ENCODE measurements at places on chromosomes 1 and 21.
A peak's percentile ranks its signal among the peaks of the same experiment; 100 is the strongest.

GRCh38 chr1:108962681-108963051 is 618 bp downstream of the CLCC1 start:
- DNase-seq: peak; percentile 10

- no peak for DNase-seq
Measured at GRCh38 chr1:110436635-110437034, 14.3 kb upstream of the PROK1 start.

DNA sequence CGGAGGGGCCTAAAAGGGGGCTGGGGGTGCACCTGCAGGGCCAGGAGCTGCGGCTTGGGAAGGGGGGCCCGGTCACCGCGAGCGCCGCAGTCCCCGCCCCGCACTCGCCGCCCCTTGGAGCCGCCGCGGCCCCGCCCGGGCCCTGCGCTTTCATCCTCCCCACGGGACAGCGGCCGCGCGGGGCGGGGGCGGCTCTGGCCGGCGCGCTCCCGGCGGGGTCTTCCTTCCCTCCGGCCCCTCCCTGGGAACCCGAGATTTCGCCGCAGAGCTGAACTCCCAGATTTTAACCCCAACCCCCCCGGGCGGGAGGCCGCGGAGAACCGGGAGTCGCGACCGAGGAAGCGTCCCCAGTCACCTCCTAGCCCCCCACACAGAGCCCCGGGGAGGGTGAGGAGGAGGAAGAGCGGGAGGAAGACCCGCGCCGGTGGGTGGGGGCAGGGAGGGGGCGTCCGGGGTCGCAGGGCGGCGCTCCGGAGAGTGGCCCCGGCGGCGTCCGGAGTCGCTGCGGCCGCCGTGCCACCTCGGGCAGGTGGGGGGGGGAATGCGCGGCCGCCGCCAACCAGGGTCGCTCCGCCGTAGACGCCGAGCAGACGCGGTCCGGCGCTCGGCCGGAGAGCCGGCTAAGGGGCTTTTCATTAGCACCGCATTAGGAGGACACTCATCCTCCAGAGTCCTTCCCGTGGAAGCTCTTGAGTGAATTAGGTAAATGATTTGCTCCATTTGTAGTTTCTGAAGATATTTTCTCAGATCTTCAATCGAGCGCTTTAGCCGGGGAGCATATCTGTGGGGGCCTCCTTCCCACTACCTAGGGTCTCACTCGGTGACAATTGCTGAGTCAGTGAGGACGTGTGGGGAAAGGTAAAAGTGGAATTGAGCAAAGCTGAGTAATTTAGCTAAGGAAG is 31.6 kb upstream of the NFIA start:
- no peak for DNase-seq

GRCh38 chr1:59903141-59903754 is 23.3 kb downstream of the CYP2J2 start:
- peak; percentile 52 for DNase-seq

DNA sequence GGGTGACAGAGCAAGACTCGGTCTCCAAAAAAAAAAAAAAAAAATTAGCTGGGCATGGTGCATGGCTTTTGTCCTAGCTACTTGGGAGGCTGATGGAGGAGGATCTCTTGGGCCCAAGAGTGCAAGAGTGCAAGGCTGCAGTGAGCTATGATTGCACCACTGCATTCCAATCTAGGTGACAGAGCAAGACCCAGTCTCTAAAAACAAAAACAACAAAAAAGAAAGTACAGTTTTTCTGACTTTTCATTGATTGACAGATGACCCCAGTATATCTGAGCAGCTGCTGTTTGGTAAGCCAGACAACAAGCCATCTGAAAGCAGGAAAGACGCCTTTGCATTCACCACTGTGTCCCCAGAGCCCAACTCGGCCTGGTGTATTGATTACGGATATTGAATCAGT is 10.9 kb upstream of the DPT start:
- DNase-seq: no peak

GRCh38 chr1:85283475-85284199 is 7.2 kb upstream of the BCL10 start:
- no peak for DNase-seq

GRCh38 chr1:5845376-5845775 is 146.8 kb downstream of the NPHP4 start:
- DNase-seq: no peak

GRCh38 chr1:172460887-172461315 is 17.0 kb upstream of the PIGC start:
- no peak for DNase-seq

DNA sequence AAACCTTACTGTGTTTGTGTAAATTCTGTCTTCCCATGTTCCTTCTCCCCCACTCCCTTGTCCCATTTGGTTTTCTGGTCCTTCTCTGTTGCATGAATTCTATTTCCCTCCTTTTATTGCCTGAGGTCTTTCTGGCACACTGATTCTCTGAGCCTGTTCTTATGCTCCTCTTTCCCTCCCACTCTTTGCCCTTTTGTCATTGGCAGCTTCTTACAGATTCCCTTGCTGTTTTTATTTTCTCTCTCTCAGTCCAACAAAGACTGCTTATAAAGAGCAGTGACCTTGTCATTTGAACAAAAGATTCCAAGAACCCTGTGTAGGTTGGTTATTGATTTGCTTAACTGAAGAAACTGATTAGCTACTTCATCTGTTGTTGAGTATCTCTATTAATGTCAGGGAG is 49.7 kb downstream of the GPR52 start:
- DNase-seq: no peak

- no peak for DNase-seq
Measured at GRCh38 chr1:56494306-56494705, 85.1 kb downstream of the PLPP3 start.

DNA sequence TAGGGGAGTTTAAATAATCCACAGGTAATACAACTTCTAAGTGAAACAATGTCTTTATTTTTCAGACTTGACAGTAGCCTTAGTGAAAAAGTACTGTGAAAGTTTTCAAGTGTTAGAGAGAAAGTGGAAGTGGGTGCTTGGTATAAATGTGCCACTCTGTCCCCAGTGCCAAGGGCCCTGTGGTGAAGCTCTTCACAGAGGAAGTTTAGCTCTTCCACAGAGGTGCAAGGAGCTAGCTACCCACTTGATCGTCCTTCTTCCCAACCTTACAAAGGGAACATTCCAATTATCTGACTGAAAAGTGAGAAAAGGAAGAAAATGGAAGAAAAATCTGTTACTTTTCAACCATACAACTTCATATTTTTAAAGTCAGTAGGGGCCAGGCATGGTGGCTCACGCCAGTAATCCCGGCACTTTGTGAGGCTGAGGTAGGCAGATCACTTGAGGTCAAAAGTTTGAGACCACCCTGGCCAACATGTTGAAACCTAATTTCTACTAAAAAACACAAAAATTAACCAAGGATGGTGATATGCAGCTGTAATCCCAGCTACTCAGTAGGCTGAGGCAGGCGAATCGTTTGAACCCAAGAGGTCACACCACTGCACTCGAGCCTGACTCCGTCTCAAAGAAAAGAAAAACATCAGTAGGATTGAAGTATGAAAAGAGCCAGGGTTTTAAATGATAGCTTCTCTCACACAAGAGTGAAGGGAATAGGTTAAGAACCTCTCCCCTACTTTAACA is 41.0 kb upstream of the PTPRC start:
- DNase-seq: peak; percentile 11

GRCh38 chr1:53769780-53770179 is 30.8 kb upstream of the GLIS1 start:
- peak; percentile 28 for DNase-seq

- peak; percentile 47 for DNase-seq
Measured at GRCh38 chr21:33202464-33203363, 27.0 kb upstream of the IFNAR2 start.

- peak; percentile 78 for DNase-seq
Measured at GRCh38 chr1:247401310-247402119, 14.5 kb upstream of the NLRP3 start.

- DNase-seq: peak; percentile 81
Measured at GRCh38 chr1:206430031-206430983, 40.0 kb upstream of the IKBKE start.

DNA sequence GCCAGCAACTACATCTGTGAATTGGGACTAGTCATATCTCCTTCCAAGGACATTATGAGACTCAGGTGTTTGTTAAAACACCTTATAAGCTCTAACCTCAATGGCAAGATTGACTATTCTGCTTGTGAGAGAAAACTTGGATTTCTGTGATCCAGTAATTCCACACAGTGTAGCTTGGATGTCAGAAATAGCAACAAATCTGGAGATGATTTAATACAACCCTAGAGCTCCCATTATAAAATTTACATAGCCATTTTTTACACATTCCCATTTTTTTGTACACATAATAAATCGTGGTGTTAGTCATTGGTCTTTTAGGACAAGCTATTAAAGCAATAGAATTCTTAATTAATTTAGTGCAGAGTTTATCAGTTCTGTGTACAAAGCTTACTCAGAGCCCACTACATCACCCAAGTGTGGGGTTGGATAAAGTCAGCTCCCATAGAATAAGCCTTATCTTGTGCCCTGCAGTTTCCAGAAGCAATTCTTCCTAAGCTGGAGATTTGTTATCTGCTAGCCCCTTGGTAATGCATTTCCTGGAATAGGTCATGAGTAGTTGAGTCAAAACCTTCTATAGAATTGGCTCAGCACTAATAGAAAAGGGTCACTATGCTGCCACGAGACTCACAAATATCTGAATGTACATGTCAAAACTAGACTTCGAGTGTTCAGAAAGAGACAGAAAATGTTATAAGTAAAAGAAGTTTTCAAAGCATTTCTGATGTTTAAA is 434.0 kb upstream of the RUNX1 start:
- no peak for DNase-seq

DNA sequence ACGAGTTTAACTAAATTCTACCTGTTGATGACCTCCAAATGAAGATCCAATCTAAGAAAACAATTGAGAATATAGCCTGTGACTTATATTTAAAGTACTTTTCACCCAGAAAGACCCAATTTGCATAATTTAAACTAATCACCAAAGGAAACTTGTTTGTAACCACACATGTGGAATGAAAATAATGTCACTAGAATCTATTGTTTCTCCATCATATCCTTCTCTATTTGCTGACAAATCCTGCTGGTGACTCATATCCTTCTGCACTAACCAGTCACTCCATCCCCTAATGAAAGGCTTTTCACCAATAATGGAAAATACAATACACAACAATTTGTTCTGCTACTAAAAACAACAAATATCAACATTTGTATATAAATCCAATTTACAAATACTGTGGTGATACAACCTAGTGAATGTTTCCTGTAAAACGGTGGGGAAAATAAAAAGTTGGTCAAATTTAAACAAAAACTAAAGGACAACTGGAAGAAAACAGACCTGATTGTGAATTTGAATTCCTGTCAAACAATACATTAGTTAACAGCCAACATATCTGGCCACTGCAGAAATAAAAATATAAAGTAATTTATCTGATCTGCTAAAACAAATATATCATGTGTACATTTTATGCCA is 6.5 kb downstream of the PTP4A2 start:
- DNase-seq: peak; percentile 83

GRCh38 chr1:197857477-197857876 is 45.0 kb upstream of the C1orf53 start:
- DNase-seq: no peak

- DNase-seq: peak; percentile 18
Measured at GRCh38 chr1:912740-913301, 10.9 kb upstream of the SAMD11 start.

DNA sequence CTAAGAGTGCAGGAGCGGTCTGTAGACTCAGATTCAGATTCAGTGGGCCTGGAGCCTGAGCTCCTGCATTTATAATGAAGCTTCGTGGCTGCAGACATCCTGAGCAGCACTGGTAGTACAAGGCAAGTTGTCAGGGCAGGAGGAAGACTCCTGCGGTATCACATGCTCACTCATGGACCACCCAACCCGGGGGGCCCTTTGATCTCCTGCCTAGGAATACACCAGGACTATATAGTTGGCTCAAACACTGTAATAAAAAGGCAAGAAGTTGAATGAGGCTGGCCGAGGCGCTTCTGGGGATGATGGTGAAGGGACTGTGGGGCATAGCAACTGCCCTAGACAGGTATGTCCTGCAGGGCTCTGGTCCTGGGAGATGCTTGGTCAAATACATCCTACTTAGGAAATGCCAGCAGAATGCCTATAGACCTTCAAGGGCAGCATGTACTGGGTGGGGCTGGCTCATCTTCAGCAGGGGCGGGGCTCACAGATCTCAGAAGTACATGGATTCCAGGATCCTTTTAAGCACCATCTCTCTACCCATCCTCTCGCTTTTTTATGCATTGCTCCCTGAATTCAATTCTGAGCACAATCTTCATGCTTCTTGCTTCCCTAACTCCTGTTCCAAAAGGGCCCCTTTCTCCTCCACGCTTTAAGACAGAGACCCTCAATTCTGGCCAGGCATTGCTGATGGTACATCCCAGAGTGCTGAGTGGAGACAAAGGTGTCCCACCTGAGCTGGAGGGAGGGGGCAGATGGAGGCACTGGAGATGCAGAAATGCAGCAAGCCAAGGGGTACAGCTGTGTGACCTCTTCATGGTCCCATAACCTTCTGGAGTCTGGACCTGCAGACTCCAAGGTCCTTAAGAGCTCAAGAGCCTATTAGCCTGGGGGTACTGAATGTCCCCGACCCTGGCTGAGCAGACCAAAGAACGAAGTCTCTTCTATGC is 2.1 kb upstream of the RAP1GAP start:
- no peak for DNase-seq

- peak; percentile 83 for DNase-seq
Measured at GRCh38 chr1:153390938-153391710, at the start of gene S100A8. TSS of gene S100A8 (minus strand) at chr1:153391073. CDS start at chr1:153390535, 538 bp downstream.

DNA sequence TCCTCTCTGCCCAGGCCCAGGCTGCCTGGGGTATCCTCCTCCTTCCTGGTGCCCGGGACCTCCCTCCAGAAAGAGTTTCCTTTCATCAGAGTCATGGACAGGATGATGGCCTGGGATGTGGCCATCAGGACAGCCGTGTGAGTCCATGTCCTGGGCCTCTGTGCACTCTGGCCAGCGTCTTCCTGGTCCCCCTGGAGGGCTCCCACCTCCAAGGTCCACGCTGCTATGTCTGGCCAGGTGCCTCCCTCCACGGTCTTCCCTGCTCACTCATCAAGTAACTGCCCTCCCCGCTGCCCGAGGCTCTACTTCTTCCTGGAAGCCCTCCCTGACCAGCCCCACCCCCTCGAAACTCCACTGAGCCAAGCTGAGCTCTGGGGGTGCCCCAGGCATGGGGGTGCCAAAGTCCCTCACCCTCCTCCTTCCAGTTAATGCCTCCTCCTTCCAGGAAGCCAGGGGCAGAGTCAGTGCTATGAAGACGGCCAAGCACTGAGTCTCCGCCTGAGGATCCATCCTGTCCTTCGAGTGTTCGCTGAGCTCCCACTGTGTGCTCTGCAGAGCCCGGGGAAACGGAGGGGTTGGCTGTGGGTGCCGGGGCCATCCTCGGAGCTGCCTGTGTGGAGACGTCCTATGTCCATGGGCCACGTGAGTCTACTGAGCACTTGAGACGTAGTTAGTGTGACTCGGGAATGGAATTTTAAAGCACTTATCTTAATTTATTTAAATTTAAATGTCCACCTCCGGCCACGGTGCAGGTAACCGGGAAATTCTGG is 28.5 kb upstream of the TTC34 start:
- no peak for DNase-seq

- peak; percentile 20 for DNase-seq
Measured at GRCh38 chr1:51264451-51264850, 28.4 kb downstream of the RNF11 start.

Measured in inflammatory macrophage treated with lipopolysaccharide for 4 hours (primary cell).